ENCODE measurements at places on chromosomes 1 and 21. TPM values are rescaled to one million over a fixed set of nuclear protein-coding genes. Genes with fewer than 3 reads are reported as not detected.

DNA sequence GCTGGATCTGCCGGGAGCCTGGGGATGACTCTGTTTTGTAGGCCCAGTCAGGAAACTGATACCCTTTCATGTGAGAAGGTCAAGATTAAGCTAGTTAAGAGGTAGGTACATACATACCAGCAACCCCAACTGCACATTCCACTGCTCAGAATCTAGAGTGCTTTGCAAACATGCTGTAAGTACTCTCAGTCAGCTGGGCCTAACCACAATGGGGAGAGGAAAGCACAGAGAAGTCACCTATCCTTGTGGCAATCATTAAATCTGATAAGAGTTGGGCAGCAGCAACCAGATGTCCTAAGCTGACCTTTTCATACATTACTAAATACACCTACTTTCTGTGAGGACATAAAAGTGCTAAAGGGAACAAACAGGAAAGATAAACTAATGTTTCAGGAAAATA, 2.5 kb downstream of the ETV3 start:
- no peak for DNase-seq

DNA sequence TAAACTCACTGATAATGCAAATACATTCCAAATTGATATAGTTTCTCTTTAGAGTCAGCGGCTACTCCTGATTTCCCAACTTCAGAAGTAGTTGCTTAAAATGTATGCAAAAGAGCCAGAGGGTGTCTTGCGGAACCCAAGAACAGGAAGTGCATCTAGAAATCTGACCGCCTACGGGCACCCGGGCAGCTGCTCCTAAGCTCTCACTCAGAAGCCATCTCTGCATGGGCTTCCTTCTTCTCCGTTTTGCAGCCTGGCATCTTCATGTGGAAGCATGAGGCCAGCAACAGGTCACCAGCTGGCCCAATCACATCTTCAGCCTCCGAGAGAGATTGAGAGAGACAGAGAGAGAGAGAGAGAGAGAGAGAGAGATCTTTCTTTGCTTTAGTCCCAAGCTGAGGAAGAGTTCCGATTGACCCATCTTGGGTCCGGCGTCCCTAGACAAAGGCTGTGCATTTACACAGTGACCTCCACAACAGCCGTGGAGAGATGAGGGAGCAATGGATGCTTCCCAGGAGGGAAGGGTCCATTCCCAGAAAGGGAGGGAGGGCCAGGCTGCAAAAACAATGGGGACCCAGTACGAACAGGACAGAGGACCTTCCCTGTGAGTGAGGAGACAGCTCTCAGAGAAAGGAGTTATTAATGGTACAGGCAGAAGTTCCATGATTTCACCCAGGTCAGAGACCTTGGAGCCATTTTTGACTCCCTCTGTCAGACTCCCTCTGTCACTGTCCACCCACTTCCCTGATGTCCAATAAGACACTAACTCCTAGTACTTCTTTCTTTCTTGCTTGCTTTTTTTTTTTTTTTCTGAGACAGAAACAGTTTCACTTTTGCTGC, 28.2 kb upstream of the SLC30A1 start:
- no peak for DNase-seq

DNA sequence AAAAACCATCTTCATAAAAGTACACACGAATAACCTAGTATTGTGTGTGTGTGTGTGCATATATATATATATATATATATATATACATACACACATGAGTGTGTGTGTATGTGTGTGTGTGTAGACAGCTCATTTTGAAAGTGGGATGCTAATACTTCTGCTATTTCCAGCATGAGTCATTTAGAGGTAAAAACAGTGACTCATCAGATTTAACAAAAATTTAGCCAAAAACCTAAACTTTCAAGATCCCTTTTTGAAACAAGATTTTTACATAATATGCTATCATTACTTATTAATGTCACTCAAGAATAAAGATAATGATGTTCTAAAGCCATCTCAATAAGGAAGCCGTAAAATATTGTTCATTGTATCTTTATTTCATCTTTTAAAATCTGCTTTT, 35.6 kb upstream of the ADGRL4 start:
- DNase-seq: no peak

- DNase-seq: no peak
These were observed 31.3 kb downstream of the STUM start for GRCh38 chr1:226579781-226580323.

The TPTE gene
- not detected for total RNA-seq

The C1orf210 gene
- total RNA-seq: 12.0 TPM

The ELF3 gene
- total RNA-seq: 15.6 TPM

All from H1 (cell line).